ENCODE measurements at places on chromosomes 7 and 10.

GRCh38 chr10:22308390-22308789 is 7.8 kb upstream of the COMMD3 start:
- DNase-seq = no peak

DNA sequence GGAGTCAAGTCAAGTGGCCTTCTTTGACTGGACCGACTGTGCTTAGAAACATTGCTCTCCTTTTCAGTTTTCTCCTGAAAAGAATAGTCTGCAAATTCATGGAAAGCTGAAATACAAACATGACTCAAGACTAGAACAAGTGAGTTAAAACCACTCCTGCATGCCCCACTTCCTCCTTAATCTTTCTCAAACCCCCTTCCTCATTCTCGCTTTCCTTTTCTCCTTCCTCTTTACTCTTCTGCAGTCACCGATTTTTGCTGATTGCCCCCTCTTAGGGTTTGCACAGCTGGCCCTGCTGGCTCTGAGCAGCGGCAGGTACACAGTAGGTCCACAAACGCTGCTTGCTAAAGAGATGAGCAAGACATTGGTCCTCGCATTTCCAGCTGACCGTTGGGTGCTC is 34.8 kb upstream of the MKI67 start:
- DNase-seq = no peak

GRCh38 chr7:91299952-91300775 is 35.9 kb downstream of the FZD1 start:
- no peak for DNase-seq

DNA sequence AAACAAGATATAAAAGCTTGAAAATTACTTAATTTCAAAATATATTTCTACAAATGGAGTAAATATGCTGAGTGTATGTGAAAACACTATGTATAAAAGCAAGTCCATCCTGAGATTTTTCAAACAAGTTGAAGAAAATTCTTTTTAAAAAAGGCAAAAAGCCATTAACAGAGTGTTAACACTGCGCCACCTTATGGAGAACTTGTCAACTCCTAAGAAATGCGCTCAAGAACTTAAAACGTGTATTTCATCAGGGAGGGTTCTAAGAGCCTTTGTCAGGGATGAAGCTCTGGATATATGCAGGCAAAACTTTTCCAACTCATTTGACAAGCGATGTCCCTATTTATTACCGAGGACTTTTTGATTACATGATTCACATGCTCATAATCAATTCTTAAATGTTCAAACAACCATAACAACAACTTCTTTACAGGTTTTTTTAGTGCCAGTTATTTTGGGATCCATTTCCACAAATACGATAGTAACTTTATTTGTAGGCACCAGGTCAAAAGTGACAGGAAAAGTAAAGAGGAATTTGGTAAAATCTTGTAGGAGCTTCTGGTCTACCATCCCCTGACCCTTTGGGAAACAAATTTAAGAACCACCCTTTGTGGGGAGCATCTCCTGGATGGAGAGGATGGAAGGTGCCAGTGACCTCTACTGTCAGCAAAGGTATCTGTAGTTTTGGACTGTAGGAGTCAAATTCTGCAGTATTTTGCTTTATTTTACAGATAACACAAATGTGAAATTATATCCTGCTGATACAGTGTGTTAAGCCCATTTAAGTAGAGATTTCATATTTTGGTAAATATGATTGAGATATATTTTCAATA is 23.2 kb downstream of the CALCR start:
- no peak for DNase-seq

DNA sequence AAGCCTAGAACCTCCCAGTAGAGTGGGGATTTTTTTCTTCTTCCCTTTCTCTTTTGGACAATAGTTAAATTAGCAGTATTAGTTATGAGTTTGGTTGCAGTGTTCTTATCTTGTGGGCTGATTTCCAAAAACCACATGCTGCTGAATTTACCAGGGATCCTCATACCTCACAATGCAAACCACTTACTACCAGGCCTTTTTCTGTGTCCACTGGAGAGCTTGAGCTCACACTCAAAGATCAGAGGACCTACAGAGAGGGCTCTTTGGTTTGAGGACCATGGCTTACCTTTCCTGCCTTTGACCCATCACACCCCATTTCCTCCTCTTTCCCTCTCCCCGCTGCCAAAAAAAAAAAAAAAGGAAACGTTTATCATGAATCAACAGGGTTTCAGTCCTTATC is 5.4 kb downstream of the OPN1SW start:
- no peak for DNase-seq

DNA sequence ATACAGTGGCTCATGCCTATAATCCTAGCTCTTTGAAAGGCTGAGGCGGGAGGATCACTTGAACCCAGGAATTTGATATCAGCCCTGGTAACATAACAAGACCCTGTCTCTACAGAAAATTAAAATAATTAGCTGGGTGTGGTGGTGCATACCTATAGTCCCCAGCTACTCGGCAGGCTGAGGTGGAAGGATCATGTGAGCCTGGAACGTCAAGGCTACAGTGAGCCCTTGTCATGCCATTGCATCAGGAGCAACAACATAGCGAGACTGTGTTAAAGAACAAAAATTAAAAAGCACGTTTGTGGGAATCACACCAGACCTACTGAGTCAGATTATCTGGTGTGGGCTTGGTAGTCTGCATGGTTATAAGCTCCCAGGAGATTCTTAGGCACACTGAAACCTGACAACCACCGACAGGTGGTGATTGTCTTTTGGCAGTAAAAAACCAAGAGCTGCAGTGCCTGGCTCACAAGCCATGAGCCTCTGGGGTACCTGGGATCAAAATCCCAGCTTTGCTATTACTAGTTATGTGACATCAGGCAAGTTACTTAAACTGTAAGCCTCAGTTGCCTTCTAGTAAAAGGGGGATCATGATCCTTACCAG is 146.9 kb downstream of the SND1 start:
- DNase-seq = no peak

- DNase-seq = peak; percentile 74
These were observed 31.7 kb upstream of the OPALIN start for GRCh38 chr10:96390460-96390864.

- DNase-seq = no peak
These were observed 349.7 kb upstream of the MBL2 start for GRCh38 chr10:53122281-53122680.

- no peak for DNase-seq
These were observed 141.9 kb downstream of the RPS24 start for GRCh38 chr10:78175444-78176015.

DNA sequence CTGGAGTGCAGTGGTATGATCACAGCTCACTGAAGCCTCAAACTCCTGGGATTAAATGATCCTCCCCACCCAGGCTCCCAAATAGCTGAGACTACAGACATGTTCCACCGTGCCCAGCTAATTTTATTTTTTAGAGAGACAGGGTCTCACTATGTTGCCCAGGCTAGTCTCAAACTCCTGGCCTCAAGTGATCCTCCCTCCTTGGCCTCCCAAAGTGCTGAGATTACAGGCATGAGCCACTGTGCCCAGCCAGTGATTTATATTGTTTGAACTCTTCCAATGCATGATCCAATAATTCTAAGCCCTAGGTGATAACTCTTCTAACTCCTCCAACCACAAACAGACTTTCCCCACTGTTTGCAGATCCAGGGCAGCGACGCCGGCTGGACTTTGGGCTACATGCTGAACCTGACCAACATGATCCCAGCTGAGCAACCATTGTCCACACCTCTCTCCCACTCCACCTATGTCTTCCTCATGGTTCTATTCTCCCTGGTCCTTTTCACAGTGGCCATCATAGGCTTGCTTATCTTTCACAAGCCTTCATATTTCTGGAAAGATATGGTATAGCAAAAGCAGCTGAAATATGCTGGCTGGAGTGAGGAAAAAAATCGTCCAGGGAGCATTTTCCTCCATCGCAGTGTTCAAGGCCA is 41.8 kb upstream of the CC2D2B start:
- no peak for DNase-seq

- DNase-seq = no peak
These were observed 43.1 kb upstream of the TUBB8 start for GRCh38 chr10:92153-92552.

- no peak for DNase-seq
These were observed 92.5 kb upstream of the AHR start for GRCh38 chr7:17205910-17206309.

- no peak for DNase-seq
These were observed 270.3 kb upstream of the SORCS1 start for GRCh38 chr10:107434854-107435253.

DNA sequence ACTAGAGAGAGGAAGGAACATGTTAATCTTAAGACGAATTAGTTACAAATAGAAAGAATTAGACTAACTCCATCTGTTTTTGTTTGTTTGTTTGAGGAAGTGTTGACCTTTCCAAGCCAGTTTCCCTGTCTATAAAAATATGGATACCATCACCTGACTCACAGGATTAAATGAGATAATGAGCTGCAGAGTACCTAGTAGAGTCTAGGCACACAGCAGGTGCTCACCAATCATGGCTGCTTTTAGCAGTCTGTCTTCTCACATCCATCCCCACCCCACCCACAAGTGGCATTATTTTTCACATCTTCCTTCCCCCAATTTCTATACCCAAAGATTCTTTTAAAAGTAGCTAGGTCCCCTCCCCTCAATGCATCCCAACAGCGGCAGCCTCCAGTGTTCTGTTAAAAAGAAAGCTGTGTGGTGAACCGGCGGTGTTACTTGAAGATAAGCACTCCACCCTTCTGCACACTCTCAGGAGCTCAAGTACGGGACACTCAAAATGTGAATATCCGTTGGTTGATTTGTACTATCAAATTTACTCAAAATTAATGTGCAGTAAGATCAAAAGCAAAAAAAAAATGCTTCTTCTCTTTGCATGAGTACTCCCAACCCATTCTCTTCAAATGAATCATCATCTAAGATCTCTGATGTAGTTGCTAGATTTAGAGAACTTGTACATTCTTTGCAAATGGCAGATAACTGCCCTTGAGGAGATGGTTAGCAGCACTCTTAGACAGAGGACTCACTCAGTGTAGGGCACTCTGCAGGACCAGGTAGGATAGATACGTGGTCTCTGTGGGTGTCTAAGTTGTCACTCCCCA is 145.4 kb upstream of the ASAH2 start:
- no peak for DNase-seq

DNA sequence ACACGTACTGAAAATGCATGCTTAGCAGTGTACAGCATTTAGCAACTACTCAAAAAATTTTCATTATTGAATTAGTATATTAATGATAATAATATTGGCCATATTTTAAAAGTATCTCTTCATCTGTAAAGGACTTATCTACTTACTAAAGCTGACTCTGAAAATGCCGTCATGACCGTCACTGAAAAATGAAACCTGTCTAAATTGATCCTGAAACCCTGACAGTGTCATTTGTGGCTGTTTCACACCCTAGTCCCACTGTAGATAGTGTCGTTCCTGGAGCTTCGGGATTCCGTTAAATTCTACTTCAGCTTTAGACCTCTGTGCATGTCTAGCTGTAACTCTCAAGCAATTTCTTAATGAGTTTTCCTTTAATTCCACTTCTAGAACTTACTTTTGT is 35.8 kb upstream of the EZH2 start:
- no peak for DNase-seq

DNA sequence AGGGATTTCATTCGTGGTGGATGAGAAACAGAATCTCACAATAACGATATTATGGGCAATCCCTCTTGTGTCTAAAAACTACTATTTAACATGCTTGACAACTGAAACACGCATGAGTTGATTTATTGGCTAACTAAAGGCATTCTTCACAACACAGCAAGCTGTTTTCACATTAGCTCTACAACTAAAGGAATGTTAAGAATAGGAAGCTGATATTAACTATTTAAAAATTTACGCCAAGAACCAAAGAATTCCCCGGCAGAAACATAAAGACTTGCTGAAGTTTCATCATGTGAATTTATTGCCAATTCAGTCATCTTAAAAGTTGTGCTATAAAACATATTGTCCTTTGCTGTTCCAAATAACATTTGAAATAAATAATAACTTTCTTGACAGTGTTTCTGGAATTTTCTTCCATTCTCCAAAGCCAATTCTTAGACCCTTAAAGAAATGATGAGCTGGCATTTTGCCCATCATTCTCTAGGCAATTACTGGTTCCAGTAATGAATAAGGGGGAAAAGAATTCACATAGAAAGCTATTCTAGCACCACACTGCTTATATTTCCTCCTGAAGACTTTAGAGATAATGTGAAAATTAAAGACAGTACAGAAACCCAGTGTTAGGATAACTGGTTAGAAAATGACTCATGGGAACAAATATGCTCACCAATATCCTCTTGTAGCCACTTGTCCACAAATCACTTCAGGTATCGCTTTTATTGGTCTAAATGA is 233.1 kb downstream of the PARD3 start:
- no peak for DNase-seq

DNA sequence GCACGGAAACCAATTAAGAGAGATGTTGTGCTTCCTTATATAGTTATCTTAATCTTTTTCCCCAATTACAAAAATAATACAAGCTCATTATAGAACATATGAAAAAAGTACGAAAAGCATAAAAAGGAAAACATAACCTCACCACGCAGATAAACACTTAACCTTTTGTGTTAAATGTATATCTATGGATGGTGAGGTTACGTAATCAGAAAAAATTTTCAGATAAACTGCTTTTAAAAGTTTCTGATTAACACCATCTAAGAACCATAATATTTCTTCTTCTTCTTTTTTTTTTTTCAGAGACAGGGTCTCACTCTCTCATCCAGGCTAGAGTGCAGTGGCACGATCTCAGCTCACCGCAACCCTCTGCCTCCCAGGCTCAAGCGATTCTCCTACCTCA is 49.2 kb upstream of the SPOCK2 start:
- DNase-seq = no peak

- DNase-seq = no peak
These were observed 43.9 kb upstream of the GPAM start for GRCh38 chr10:112227331-112227987.

- DNase-seq = no peak
These were observed 62.9 kb downstream of the SLC29A4 start for GRCh38 chr7:5345671-5346070.

GRCh38 chr7:24197852-24198251 is 86.1 kb upstream of the NPY start:
- DNase-seq = no peak

DNA sequence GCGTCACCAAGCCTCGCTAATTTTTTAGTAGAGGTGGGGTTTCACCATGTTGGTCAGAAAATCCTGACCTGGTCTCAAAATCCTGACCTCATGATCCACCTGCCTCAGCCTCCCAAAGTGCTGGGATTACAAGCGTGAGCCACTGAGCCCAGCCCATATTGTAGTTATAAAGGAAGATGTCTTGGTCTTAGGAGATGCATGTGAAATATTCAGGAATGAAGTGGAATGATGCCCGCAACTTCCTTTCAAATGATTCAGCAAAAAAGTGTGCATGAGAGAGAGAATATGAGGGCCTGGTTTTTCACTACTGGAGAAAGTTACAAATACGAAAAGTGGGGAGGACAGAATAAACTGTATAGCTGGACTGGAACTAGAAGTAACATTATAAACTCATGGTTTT is 15.9 kb downstream of the TMEM209 start:
- no peak for DNase-seq

GRCh38 chr7:37604078-37604477 is 79.5 kb upstream of the GPR141 start:
- DNase-seq = no peak

DNA sequence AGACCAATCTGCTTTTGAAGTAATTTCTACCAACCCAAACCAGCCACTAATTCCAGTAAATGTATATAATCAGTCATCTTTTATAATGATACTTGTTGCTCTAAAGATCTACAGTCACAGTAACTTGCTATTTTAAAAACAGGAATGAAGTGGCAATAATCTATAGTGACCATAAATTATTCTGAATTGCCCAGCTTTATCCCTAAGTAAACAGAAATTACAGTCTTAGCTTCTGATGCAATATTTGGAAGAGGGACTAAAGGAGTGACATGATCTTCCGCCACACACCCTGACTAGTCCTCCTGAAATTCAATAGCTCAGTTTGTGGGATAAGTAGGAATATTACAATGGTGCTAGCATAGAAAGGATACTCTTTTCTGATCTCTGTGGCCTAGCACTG is 96.1 kb downstream of the ATE1 start:
- no peak for DNase-seq
